Tibial nerve (tissue), 4 donors: ENCODE measurements at places on chromosomes 6 and 20. TPM values are rescaled to one million over a fixed set of nuclear protein-coding genes. Genes with fewer than 3 reads are reported as not detected.

Gene COQ3
- total RNA-seq = 1.5 TPM

- H3K36me3 ChIP-seq = peaks cover 16% of the 10 kb centered on the region
- H3K4me1 ChIP-seq = no peaks in the 10 kb centered on the region
- DNase-seq = no peak
- peak within 1 kb of the TSS; percentile 77 for H3K4me3 ChIP-seq
Observed at GRCh38 chr20:57390604-57391438, at the start of gene RBM38. Gene RBM38 (plus strand): TSS chr20:57391396. CDS start chr20:57391582, 186 bp downstream.

DNA sequence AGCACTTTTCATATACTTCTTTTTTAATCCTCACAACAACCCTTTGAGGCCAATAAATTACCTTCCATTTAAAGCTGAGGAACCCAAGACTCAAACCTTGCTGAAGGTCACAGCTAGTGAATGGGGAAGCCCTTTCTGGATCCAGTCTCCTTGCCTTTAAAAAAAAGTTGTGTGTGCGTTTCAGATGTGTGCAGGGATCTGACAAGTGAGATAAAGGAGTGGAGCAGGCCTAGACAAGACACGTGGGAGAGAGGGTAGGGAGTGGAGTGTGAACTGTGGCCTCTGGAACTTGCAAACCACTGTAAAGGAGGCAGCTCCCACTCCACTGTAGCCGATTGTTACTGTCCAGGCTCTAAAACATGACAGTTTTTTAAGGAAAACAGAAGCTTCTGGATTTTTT is 1.9 kb downstream of the KLHL32 start:
- H3K4me3 ChIP-seq = no peak overlapping the region
- no peak overlapping the region for H3K27ac ChIP-seq
- H3K4me1 ChIP-seq = peaks cover 7% of the 10 kb centered on the region
- H3K27me3 ChIP-seq = no peaks in the 10 kb centered on the region
- no peaks in the 10 kb centered on the region for H3K36me3 ChIP-seq
- no peak for DNase-seq

Gene PTCHD4
- 4.2 TPM for total RNA-seq

DNA sequence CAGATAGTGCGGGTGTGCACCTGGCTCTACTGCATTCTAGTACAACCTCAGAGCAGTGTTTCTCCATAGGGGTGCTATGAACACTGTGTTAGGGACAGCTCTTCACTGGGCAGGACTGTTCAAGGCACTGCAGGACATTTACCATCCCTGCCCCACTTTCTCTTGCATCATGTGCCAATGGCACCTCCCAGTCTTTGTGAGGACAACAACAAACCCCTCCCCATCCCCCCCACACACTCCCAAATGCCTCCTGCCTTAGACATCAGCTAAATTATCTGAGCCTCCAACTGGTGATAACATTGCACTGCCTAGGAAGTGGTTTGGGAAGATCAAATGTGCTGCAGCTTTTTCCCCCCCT is 98.9 kb downstream of the FYN start:
- H3K4me3 ChIP-seq = no peak overlapping the region
- no peaks in the 10 kb centered on the region for H3K36me3 ChIP-seq
- DNase-seq = no peak
- H3K27me3 ChIP-seq = no peaks in the 10 kb centered on the region
- no peak overlapping the region for H3K27ac ChIP-seq
- H3K4me1 ChIP-seq = peaks cover 75% of the 10 kb centered on the region

GRCh38 chr20:56552911-56553629 is 20.0 kb downstream of the FAM209B start:
- H3K4me3 ChIP-seq = no peak overlapping the region
- no peaks in the 10 kb centered on the region for H3K27me3 ChIP-seq
- H3K27ac ChIP-seq = no peak overlapping the region
- H3K36me3 ChIP-seq = no peaks in the 10 kb centered on the region

Gene OR2B6
- total RNA-seq = not detected

DNA sequence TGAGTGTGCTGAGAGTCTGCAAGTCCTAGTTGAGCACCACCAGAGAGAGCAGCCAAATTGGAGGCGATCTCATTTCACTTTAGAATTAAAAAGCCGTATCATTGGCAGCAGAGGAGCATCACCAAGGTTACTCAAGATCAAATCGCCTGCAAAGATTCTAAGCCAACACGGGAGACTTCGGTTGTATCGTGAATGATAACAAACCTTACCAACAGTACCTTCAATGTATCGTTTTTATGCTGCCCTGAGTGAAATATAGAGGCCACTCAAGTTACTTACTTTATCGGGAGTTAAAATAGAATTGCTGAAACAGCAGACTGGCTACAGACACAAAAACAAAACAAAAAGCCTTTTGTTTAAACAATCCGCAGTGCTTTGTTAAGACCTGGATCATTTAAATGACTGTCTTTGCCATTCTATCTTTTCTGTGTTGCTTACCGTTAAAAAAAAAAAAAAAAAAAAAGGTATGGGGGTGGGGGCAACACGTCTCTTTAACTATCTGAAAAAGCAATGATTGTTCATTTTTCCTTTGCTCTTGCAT is 14.2 kb downstream of the NHSL1 start:
- H3K4me1 ChIP-seq = peaks cover 7% of the 10 kb centered on the region
- no peaks in the 10 kb centered on the region for H3K27me3 ChIP-seq
- no peaks in the 10 kb centered on the region for H3K36me3 ChIP-seq
- no peak overlapping the region for H3K27ac ChIP-seq
- H3K4me3 ChIP-seq = no peak overlapping the region

Gene RIPPLY2
- total RNA-seq = not detected

Gene PARD6B
- total RNA-seq = 2.4 TPM

- H3K27me3 ChIP-seq = no peaks in the 10 kb centered on the region
- no peaks in the 10 kb centered on the region for H3K36me3 ChIP-seq
- H3K4me1 ChIP-seq = no peaks in the 10 kb centered on the region
Observed at GRCh38 chr6:138645976-138646640, 127.5 kb upstream of the CCDC28A start.

DNA sequence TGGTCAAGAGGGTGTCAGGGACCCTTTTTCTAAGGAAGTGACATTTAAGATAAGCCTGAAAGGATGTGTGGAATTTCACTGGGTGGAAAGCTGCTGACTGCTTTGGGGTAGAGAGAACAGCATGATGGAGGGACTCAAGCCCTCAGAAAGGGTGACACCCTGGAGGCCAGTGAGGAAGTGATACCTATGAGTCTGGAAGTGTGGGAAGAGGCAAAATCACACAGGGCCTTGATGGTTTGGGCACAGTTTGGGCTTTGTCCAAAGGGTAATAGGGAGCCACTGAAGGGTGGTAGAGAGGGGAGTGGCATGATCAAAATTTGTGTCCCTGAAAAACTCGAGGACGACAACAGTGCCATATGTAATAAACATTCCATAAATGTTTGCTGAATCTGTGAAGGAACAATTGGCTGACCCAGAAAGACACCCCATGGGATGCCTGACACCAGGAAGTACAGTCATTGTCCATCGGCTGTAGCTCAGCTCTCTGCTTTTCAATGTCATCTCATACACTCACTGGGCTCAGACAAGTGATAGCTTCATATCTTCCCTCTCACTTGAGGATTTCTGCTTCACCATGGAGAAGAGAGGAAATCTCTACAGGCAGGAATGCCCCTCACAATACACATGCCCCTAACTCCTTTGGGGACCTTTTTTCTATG is 21.3 kb downstream of the CASS4 start:
- H3K27me3 ChIP-seq = no peaks in the 10 kb centered on the region
- H3K4me1 ChIP-seq = no peaks in the 10 kb centered on the region
- no peak overlapping the region for H3K27ac ChIP-seq
- no peak overlapping the region for H3K4me3 ChIP-seq
- no peak for DNase-seq

GRCh38 chr6:16844183-16844582 is 82.9 kb upstream of the ATXN1 start:
- H3K4me1 ChIP-seq = peaks cover 3% of the 10 kb centered on the region
- H3K27ac ChIP-seq = no peak overlapping the region
- H3K27me3 ChIP-seq = no peaks in the 10 kb centered on the region
- H3K36me3 ChIP-seq = no peaks in the 10 kb centered on the region

Gene ULBP3
- total RNA-seq = 5.4 TPM

Gene BMP7
- total RNA-seq = 11.7 TPM

DNA sequence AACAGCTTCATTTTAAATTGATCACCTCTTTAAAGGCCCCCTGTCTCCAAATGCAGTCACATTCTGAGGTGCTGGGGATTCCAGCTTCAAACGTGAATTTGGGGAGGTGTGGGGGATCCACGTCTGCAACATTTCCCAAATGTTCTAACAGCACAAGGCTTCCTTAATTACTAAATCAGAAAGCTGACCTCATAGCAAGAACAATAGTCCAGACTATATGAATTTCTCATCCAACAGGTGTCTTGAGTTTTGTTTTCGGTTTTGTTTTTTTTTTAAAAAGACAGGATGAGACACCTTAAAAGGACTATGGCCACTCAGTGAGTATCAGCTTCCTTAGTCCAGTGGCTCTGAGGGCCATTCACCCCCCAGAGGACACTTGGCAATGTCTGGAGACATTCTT is 11.5 kb downstream of the ATP9A start:
- H3K36me3 ChIP-seq = no peaks in the 10 kb centered on the region
- H3K4me1 ChIP-seq = peaks cover 8% of the 10 kb centered on the region
- H3K4me3 ChIP-seq = no peak overlapping the region
- DNase-seq = no peak

GRCh38 chr20:48486065-48486464 is 341.7 kb downstream of the PREX1 start:
- H3K27ac ChIP-seq = no peak overlapping the region
- H3K36me3 ChIP-seq = no peaks in the 10 kb centered on the region
- H3K4me1 ChIP-seq = no peaks in the 10 kb centered on the region
- peaks cover 15% of the 10 kb centered on the region for H3K27me3 ChIP-seq

GRCh38 chr20:2801286-2801728 is 880 bp upstream of the CPXM1 start:
- no peak overlapping the region for H3K27ac ChIP-seq
- H3K36me3 ChIP-seq = no peaks in the 10 kb centered on the region
- H3K4me1 ChIP-seq = peaks cover 39% of the 10 kb centered on the region
- no peak for DNase-seq
- no peak overlapping the region for H3K4me3 ChIP-seq
- peaks cover 87% of the 10 kb centered on the region for H3K27me3 ChIP-seq

Gene SMLR1
- not detected for total RNA-seq

GRCh38 chr6:164283574-164283973 is 869.1 kb downstream of the QKI start:
- H3K36me3 ChIP-seq = no peaks in the 10 kb centered on the region
- H3K4me1 ChIP-seq = no peaks in the 10 kb centered on the region
- no peak overlapping the region for H3K4me3 ChIP-seq
- no peak for DNase-seq
- H3K27ac ChIP-seq = no peak overlapping the region

DNA sequence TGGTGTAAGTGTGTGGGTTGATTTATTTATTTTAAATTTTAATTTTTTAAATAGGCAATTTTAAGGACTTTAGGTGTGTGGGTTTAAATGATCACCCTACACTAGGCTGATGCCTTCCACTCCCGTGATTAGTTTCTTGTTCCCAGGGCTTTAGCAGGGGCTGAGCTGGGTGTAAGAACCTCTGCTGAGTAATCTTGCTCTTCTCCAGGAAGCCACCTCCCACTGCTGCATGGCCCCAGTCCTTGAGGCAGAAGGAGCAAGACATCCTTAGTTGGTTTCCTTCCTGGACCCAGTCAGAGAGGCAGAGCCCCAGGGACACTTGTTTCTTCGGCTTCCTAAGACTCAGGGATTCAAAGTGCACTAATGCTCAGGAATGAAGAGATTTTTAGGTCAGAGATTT is 19.8 kb upstream of the CDC5L start:
- no peaks in the 10 kb centered on the region for H3K4me1 ChIP-seq
- no peak overlapping the region for H3K4me3 ChIP-seq
- DNase-seq = no peak
- no peaks in the 10 kb centered on the region for H3K27me3 ChIP-seq

GRCh38 chr6:46276576-46277142 is 105.9 kb upstream of the ENPP5 start:
- no peaks in the 10 kb centered on the region for H3K36me3 ChIP-seq
- DNase-seq = no peak
- H3K27ac ChIP-seq = no peak overlapping the region
- no peaks in the 10 kb centered on the region for H3K27me3 ChIP-seq
- no peaks in the 10 kb centered on the region for H3K4me1 ChIP-seq

Gene BEND3
- total RNA-seq = 2.1 TPM

DNA sequence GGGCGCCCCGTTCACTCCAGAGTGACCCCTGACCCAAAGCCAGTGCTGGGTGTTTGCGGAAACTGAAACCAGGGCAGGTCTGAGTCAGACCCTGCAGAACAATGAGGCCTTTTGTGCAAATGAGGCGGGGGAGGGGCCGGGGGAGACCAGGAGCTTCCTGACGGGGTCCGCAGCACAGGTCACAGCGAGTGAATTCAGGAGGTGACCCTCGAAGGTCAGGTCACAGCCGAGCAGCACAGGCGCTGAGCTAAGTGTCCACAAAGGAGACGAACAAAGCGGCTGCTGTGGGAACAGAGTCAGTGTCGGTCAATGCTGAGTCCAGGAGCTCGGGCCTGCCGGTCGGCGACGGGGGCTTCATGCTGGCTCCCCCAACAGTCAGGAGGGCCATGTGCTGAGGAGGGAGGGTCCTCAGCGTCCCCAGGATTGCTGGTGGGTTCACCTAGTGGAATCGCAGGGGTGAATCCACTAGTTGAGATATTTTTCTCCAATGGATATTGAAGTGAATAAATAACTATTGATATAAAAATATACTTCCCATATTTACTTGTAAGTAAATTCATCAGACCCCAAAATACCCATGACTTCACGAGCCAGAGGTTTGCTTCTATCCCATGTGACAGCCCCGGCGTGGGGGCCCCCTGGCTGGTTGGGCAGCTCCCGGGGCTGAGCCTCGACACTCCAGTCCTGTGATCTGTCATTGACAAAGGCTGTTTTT is 188.4 kb upstream of the SULF2 start:
- DNase-seq = no peak
- H3K4me1 ChIP-seq = no peaks in the 10 kb centered on the region
- no peak overlapping the region for H3K27ac ChIP-seq
- H3K4me3 ChIP-seq = no peak overlapping the region

Gene TREML1
- total RNA-seq = not detected
